T-helper 2 cell treated with Interferon-gamma antibody and Interleukin-4, amounts not matched to agents 100 ng/mL and 5 ng/mL, for 36 hours (primary cell): ENCODE measurements at places on chromosomes 3 and 15. TPM values are rescaled to one million over a fixed set of nuclear protein-coding genes. Genes with fewer than 3 reads are reported as not detected.

SACM1L gene
- total RNA-seq: 70.8 and 77.6 TPM in 2 replicates

GOLGA6L7 gene
- not detected in 2 replicates for total RNA-seq

GOLGA6L4 gene
- 1.9 and 2.1 TPM in 2 replicates for total RNA-seq

CHDH gene
- 8.7 and 12.1 TPM in 2 replicates for total RNA-seq

AADACL2 gene
- total RNA-seq: not detected in 2 replicates

SEMA3G gene
- 0.16 and 0.23 TPM in 2 replicates for total RNA-seq
